ENCODE measurements at places on chromosomes 6 and 20. TPM values are rescaled to one million over a fixed set of nuclear protein-coding genes. Genes with fewer than 3 reads are reported as not detected.

The DEFB124 gene
- total RNA-seq = not detected

The WASF1 gene
- 14.9 TPM for total RNA-seq

The CALHM4 gene
- total RNA-seq = 1.3 TPM

The ZNF311 gene
- total RNA-seq = 0.71 TPM

The DAAM2 gene
- total RNA-seq = 109 TPM

The LY6G6F gene
- not detected for total RNA-seq

The RIMS1 gene
- 1.9 TPM for total RNA-seq

The CRISP3 gene
- not detected for total RNA-seq

All from LHCN-M2 (cell line).